Activated naive CD8-positive, alpha-beta T cell treated with anti-CD3 and anti-CD28 coated beads for 36 hours (primary cell): ENCODE measurements at places on chromosomes 4 and X.

DNA sequence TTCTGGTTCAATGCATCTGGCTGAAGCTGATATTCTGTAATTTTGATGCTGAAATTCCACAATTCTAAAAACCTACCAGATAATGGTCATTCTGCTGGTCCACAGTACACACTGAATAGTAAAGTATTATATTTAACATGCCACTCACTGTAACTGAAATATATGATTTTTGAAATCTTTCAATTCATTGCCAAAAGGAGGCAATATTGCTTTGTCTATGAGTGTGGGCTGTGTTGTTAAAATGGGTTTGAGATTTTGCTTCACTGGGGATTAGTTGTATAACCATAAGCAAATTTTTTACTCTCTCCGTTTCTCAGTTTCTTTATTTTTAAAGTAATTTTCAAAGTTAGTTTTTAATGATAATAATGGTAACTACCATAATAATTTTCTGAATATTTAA is 1404.1 kb upstream of the IGFBP7 start:
- no peak for DNase-seq

DNA sequence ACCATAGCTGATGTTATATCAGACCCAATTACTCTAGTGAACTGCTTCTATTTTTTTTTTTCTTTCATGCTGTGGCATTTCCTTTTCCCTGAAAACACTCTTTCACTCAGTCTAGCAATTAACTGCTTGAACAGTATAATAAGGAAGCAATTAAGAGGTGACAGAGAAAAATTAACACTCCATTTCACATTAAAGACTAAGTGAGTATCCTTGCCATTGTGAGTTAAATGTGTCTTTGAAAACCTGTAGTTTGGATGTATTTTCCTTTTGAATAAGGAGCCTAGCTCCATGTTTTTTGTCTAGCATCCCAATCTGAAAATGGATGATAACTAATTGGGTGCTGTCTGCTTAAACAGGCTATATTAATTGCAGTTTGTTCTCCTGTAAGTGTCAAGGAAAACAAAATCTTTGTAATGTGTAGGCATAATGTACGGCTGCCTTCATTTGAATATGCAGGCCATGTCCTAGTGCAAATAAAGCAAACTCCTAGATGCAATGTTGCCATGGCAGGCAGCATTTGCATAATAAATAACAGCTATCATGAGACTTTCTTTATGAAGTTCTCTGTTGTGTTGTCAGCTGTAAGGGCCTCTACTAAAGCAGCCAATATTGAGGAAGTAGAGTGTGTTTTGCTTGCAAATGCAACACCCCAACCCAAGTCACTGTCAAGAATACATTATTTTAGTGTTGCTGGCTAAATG is 416.7 kb downstream of the ZIC3 start:
- DNase-seq: no peak

- no peak for DNase-seq
Observed at GRCh38 chr4:110982486-110982885, 359.6 kb upstream of the PITX2 start.

GRCh38 chr4:23234018-23234417 is 541.3 kb downstream of the GBA3 start:
- no peak for DNase-seq

DNA sequence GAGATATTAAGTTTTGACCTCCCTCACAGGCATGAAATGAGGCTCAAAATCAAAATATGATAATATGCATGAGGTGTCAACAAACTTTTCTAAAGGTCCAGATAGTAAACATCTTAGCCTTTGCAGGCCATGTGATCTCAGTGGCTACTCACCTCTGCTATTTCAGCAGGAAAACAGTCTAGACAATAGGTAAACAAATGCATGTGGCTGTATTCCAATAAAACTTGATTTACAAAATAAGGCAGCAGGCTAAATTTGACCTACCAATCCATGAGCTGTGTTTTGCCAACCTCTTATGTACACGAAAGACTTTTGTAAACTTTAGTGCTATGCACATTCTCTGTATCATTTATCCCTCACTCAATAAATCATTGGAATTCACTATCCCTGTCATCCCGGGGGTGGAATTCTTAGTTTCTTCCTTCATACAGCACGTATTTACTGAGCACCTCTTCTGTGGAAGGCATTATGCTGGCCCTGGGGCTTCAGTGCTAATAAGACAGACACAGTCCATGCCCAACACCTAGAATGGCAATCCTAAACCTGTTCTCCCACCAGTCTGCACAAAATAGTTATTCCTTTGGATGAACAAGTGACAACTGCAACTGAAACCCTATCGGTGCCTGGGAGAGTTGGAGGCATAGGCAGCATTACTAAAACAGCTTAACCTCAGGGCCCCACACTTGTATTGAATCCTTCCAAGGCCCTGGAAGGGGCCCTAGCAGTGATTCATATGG is 19.9 kb downstream of the MAGEB17 start:
- no peak for DNase-seq

DNA sequence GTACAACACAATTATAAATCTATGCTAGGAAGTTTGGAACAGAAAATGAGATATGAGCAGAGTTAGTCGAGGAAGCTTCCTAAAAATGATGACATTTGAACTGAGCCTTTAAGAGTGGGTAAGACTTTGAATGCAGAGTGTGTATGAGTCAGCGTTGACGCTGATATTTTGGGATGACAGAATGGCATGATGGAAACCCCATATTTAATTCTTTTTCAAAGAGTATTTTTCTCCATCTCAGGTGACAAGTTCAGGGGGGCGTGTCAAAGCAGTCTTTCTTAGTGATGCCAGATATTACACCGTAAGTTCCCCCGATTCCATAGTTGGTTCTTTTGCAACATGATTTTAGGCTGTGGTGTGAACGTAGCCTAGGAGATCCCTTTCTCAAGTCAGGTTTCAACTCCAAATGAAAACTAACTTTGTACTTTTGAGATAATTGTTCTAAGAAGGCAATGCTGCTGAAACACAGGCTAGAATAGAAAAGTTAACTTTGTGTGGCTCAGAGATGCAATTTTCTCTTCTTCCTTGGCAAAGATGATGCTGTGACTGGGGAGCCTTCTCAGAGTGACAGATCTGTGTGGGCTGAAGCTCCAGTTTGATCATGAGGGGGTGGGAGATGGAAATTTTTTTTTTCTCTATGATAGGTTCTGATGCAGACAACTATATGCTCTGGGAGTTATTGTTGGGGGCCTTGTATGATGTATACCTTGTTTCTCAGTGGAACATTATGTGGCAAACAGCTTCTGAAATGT is 59.2 kb downstream of the GLUD2 start:
- no peak for DNase-seq
